ENCODE measurements at places on chromosomes 3 and 15.

- DNase-seq = no peak
Observed at GRCh38 chr3:46865031-46865507, 1.8 kb upstream of the MYL3 start.

DNA sequence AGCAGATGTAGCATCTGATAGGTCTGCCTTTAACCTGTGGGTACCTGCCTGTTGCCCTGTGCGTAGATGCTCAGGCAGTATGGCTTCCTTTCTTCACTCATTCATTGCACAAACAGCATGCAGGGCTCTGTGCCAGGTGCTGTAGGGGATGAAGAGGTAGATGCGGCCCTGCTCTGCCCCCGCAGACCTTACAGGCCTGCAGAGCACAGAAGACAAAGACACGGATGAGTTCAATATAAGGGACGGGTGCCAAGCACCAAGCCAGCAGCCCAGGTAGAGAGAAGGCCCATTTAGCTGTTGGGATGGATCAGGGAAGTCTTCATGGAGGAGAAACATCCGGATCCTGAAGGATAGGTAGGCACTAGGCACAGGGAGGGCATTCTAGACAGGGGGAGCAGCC lies 69.4 kb downstream of the AAGAB start:
- DNase-seq = no peak

DNA sequence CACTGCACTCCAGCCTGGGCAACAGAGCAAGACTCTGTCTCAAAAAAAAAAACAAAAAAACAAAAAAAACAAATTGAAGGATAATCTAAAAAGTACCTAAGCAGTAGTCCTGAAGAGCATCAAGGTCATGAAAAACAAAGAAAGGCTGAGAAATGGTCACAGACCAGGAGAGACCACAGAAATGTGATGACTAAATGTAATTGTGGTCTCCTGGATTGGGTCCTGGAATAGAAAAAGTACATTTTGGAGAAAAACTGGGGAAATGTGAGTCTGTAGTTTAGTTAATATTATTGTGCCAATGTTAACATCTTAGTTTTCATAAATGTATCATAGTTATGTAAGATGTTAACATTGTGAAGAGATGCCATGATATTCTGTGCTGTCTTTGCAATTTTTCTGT lies 267.5 kb upstream of the NR2E3 start:
- no peak for DNase-seq

DNA sequence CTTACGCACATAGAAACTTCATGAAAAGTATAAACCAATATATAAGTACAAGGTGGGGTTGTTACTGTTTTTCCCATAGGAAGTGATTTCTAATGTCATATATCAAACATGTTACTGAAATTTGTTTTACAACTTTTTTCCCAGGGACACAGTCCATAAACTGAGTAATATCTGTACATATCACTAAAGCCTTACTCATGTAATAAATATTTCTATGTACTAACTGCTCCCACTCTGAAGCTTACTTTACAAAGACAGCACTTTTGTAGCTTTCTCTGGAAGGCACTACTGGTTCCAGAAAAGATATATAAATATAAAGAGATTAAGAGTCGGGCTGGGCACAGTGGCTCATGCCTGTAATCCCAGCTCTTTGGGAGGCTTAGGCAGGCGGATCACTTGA lies 91.7 kb downstream of the MYO5A start:
- no peak for DNase-seq

- no peak for DNase-seq
Observed at GRCh38 chr3:69511361-69511760, 125.5 kb upstream of the FRMD4B start.

DNA sequence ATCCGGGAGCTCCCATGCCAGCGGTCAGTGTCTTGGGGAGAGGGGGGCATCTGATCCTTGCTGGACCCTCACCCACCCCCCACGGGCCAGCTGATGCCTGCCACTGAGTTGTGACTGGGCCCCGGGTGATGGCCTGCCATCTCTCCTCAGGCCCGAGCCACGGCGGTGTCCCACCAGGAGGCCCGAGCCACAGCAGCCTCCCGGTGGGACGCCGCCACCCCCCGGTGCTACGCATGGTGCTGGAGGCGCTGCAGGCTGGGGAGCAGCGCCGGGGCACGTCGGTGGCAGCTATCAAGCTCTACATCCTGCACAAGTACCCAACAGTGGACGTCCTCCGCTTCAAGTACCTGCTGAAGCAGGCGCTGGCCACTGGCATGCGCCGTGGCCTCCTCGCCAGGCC lies 4.3 kb downstream of the H1-8 start:
- no peak for DNase-seq

- peak; percentile 56 for DNase-seq
Observed at GRCh38 chr3:136142592-136142991, 53.5 kb downstream of the MSL2 start.

- no peak for DNase-seq
Observed at GRCh38 chr3:56458496-56459103, 9.7 kb downstream of the ERC2 start.

DNA sequence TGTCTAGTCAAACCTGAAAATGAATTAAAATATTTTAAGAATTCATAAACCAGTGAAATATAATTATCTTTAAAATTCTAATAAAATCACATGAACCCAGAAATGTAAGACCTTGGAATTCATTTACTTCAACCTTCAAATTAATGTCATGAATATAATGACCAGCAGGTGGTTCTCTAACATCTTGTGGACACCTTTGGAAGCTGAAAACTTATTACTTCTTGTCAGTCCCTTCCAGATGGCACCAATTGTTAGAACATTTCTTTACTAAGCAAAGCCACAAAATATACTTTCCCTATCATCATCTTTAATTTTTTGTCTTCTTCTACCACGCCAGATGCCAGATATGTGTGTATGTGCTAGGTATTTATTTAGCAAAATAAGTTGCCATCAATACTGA lies 240.0 kb downstream of the MBNL1 start:
- DNase-seq = no peak

GRCh38 chr15:90650117-90650955 lies 66.8 kb upstream of the BLM start:
- no peak for DNase-seq

DNA sequence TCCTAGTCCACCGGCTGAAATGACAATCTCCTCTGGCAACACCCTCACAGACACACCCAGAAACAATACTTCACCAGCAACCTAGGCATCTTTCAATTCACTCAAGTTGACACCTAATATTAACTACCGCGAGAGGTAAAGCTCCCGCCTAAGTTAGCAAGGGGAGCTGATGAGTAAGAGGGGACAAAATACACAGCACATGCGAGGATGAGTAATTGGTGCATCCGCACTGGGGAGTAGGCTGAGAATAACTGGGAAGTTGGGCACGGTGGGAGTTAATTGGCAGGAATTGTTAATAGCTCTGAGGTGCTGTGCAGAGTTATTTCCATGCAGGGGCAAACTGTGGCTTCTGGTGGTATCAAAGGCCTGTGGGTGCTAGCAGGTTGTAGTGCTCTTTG lies 14.5 kb upstream of the PLD1 start:
- DNase-seq = no peak

GRCh38 chr3:155154255-155154654 lies 74.1 kb downstream of the MME start:
- DNase-seq = no peak

DNA sequence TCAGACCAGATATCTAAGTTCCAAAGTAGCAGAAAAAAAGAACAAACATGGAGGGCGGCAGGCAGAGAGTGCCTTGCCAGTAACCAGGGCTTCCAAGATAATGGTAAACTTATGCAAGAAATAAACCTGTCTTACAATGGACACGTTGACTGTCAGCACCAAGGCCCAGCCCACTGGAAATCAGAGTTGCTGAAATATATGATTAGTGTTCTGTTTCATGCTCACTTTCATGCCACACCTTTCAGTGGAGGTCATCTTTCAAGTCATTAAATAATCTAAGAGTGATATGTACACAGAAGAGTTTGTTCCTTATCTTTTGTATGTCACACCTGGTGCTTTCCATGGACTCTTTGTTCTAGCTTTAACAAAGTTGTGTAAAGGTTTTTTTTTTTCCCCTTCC lies 358.1 kb downstream of the MECOM start:
- DNase-seq = no peak

GRCh38 chr15:57969355-57969754 lies 96.2 kb downstream of the ALDH1A2 start:
- DNase-seq = no peak

- no peak for DNase-seq
Observed at GRCh38 chr15:43776101-43776717, 557 bp downstream of the ELL3 start.

- DNase-seq = no peak
Observed at GRCh38 chr3:195085356-195086130, 185.4 kb downstream of the XXYLT1 start.

DNA sequence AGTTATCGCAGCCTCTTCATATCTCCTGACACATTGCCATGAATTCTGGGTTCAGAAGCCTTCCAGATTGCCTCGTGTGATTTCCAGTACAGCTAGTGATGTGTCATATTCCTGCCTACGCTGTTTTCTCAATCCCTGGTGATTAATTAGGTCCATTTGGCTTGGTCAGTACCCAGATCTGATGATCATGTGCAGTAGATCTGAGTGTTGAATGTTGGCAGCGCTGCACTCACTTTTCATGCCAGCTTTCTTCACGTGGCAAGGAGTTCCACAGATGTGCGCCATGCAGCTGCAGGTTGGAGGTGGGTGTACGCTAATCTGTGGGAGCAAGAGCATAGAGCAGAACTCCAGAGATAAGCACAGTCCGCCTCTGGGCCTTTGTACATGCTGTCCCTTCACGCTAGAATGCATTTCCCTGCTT lies 86.9 kb upstream of the COL6A5 start:
- DNase-seq = no peak

DNA sequence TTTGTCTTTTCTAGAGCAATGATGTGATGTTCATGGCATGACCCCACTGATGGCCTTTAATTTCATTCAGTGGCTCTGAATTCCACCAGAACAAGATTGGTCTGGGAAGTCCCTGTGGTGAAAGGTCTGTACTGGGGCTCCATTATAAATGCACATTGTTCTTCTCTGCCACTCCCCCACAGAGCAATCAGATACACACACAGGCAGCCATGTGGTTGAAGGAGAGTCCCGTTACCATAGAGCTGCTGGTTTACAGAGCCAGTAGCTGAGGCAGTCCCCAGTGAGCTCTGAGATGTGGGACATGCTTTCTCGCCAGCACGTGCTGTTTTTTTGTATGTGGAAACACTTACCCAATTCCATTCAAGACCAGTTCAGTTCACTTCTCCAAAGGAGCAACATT lies 172.7 kb upstream of the TRIM42 start:
- DNase-seq = peak; percentile 20

DNA sequence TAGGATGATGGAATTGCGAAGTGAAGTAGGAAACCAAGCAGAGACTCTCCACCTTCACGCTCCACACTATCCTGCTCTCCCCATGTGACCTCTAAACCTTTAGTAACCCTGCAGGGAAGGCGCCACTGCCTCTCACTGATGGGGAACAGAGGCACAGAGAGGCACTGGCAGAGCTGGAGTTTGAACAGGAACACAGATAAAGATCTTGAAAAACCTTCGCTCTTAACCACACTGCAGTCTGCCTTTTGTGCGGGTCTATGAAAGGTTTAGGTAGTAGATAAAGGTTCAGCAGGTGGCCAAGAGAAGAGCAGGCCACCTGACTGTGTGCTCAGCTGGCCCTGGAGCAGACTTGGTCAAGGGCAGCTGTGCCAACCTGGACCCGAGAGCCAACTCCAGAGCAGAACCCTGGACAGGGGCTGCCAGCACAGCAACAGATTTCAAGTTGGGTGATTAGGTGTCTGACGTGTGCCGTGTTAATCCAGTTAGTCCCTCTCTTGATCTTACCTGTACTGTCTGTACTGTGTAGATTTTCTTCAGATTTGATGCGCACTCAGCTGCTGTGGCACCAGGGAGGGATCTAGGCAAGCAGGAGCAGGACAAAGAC lies 15.2 kb downstream of the EIF4E3 start:
- DNase-seq = peak; percentile 18

DNA sequence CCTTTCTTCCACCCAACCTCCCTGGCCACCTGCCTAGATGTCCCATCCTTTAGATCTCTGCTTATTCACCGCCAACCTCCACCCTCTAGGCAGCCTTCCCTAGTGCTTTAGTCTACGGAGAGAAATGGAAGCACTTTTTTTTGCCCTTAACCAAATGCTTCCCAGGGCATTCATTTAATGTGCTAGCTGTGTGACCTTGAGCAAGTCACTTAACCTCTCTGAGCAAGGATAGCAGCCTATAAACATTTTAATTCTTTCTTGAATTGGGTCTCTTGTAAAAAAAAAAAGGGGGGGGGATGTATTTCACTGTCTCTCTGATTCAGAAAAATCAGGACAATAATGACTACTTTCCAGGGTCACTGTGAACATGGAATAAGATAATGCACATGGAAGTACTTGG lies 3.2 kb upstream of the INSYN1 start:
- no peak for DNase-seq

DNA sequence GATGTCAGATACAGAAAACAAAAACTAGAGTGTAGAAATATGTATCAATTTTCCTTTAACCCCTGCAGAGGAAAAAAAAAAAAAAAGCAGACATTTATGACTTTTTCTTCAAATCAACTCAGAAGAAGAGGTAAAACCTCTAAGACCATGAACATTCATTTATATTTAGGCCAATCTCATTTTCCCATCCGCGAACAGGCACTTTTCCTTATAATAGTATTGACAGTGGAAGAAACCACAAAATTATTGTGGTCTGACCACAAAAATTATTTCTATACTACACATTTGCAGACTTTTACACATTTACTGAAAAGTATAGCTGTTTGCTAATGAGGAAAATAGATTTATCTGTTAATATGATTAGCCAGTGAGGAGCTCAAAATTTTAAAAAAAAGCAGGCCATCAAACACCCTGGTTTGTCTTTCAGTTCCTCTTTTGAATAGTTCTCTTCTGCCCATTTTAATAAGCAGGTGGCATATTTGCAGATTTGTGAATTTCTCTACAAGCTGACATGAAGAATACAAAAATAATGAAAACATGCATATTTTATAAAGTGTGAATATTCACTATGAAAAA lies 5.7 kb downstream of the OSBPL11 start:
- DNase-seq = no peak

DNA sequence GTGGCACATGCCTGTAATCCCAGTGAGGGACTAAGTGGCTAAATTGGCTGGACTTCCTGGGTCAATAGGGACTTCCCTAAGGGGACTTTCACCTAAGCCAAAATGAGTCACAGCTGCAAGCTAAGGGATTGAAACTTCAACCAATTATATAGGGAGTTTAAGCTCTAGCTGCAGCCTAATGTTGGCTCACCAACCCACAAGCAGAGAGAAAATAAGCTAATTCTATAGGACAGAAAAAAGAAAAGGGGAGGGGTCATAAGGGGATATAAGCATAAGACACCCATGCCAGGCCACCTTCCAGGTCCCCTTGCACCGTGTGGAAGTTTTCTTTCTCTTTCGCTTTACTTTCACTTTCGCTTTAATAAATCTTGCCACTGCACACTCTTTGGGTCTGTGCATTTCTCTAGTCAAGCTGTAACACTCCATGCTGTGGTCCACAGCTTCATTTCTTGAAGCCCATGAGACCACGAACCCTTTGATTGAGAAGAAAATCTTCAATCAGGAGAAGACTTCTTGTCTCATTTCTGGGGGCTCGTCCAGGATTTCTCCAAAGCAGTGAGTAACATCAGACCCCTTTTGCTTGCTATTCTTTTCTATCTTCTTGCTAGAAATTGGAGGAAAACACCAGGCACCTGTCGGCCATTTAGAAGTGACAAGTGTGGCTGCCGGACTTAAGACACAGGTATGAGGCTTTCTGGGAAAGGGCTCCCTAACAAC lies 192.3 kb downstream of the IGSF11 start:
- DNase-seq = no peak

Measured in NCI-H774 (cell line).